Germinal center (tissue), 1 donor: ENCODE measurements at places on chromosomes 13 and 19.

- DNase-seq: peak; percentile 57
Measured at GRCh38 chr19:38736036-38736412, 8.2 kb downstream of the CAPN12 start.

- DNase-seq: no peak
Measured at GRCh38 chr13:44549476-44549875, 26.7 kb downstream of the TSC22D1 start.

GRCh38 chr19:17755443-17755890 is 4.2 kb downstream of the FCHO1 start:
- DNase-seq: no peak

GRCh38 chr19:39411081-39411831 is 1.2 kb upstream of the PLEKHG2 start:
- DNase-seq: no peak

GRCh38 chr13:18954254-18954653 is 227.4 kb downstream of the TUBA3C start:
- no peak for DNase-seq

GRCh38 chr19:46761418-46761831 is 15.2 kb upstream of the STRN4 start:
- DNase-seq: no peak
